GM04503 (cell line): ENCODE measurements at places on chromosomes 3 and 15.

DNA sequence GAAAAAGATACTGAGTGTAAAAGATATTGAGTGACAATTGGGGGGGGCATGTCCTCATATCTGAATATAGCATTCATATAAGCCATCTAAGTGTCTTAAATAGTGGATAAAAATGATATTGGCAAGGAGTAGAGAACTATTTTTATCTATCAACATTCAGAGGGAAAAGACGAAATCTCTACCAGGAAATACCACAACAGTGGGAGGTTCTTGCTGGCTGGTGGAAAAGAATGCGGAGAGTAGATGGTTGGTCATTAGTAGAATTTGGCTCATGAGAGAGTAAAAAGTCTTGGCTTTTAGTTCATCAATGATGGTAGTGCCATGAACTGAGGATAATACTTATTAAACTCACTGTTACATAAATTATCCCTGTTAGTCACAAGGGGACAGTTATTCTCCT, 4.8 kb upstream of the TCF12 start:
- peak; percentile 34 for DNase-seq

- no peak for DNase-seq
These were observed 28.7 kb downstream of the HDGFL3 start for GRCh38 chr15:83178869-83179325.

DNA sequence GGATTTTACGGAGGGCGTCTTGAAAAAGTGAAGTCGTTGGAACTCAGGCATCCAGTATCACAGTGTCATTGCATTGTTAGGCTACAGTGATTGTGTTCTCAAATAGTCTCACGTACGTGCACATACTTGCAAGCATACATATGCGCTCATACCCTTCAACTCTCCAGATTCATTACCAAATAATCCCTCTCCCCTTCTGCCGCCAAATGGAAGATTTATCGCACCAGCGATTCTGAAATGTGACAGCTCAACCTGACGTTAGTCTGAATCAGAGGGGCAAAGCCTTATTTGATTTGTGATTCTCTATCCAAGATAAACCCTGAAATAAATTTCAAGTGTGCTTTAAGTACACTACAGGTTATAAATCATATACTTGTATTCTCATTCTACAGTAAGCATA, 119.4 kb downstream of the GADL1 start:
- no peak for DNase-seq

DNA sequence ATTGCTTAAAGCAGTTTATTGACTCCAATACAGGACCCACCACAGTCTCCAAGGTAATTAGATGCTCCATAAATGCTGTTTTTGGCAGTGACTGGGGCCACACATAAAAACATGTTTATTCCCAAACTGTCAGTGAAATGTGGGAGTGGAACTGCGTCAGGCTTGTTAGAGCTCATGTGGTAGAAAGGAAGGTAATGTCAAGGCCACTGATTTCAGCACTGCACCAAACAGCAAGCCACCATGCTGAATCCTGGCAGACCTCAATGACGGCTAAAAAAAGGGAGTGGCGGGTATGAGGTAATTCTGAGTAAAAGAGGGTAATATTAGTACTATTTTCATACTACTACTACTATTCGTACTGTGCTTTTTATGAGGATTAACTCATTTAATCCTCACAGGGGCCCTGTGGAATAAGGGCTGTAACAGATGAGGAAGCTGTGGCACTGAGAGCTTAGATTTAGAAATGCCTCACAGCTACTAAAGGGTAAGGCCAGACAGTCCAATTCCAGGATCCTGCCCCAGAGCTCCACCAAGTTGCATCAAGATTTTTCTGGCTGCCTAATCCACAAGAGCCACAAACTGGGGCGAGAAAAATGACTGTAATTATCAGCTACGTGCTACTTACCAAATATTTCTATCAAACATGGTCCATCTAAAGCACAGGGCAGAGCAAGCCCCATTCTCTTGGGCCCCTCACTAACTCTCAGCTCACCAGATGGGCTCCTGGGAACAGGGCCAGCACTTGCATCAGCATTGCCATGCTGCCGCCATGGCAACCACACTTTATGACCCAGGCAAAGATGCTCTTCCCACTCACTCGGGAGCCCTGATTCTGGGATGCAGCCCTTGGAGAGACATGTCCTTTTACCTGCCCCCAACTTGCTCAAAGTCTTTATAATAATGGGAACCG, 83.6 kb upstream of the SPATA12 start:
- peak; percentile 32 for DNase-seq

GRCh38 chr3:13715167-13715954, 164.5 kb downstream of the WNT7A start:
- DNase-seq: no peak

- no peak for DNase-seq
These were observed 21.7 kb upstream of the TBC1D21 start for GRCh38 chr15:73851689-73852088.

- no peak for DNase-seq
These were observed 317.6 kb upstream of the TBL1XR1 start for GRCh38 chr3:177514611-177515499.

DNA sequence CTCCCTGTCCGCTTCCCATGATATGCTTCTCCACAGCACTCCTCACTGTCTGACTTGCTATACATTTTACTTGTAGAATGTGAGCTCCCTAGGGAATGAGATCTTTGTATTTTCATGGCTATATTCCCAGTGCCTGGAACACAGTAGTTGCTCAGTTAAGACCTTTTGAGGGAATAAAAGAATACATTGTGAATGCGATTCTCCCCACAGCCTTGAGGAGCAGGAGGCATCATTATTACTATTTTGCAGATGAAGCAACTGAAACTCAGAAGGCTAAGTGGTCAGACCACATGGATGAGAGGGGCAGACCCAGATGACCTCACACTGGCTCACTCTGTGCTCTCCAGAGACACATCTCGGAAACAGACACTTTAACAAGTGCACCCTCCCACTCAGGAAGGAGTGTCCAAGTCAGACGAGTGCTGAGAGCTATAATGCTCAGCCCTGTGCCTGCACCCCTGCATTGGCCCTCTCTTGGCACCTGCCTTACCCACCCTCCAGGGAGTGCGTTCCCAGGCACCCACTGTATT, 46.8 kb downstream of the SST start:
- no peak for DNase-seq

GRCh38 chr15:82933576-82933975, 18.9 kb downstream of the HOMER2 start:
- DNase-seq: no peak

DNA sequence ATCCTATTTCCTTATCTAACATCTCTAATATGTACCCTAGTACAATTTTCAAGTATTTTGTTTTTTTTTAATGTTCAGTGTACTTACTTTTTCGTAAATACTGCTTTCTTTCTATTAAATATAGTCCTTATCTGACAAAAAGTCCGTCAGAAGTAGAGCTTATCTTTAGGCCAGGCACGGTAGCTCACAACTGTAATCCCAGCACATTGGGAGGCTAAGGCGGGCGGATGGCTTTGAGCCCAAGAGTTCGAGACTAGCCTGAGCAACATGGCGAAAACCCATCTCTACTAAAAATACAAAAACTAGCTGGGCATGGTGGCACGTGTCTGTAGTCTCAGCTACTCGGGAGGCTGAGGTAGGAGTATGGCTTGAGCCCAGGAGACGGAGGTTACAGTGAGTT, 41.1 kb downstream of the USP3 start:
- DNase-seq: no peak

- no peak for DNase-seq
These were observed 29.7 kb upstream of the HHATL start for GRCh38 chr3:42732196-42732828.

DNA sequence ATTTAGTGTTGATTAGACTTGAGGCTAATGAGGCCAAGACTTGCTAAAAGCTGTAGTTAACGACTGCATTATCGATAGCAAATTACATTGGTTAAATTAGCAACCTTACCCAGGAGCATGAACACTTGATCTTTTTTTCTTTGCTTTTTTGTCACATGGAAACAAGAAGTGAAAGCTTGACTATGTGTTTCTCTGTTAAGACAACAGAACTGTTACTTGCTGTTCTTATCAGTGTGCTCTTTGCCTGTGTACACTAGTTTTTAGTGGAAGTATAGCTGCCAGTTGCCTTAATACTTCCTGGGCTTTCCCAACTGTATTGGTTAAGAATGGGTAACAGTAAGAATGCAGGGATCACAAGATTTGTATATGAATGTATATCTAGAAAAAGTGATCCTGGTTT, 625.5 kb downstream of the NAALADL2 start:
- no peak for DNase-seq

DNA sequence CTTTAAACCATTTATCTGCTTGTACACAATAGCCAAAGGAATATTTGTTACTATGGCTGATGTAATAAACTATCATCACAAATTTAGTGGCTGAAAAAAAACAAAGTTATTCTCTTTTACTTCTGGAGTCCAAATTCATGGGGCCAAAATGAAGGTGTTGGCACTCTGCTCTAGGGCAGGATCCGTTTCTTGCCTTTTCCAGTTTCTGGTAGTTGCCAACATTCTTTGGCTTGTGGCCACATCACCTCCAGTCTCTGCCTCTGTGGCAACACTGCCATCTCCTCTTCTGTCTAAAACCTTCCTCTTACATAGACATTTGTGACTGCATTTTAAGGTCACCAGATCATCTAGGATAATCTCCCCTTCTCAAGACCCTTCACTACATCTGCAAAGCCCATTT, 27.3 kb downstream of the NIT2 start:
- no peak for DNase-seq

- DNase-seq: no peak
These were observed 166.4 kb upstream of the PROK2 start for GRCh38 chr3:71951361-71951760.

- DNase-seq: no peak
These were observed 35.5 kb downstream of the CLSTN2 start for GRCh38 chr3:139970526-139970925.

- no peak for DNase-seq
These were observed 18.2 kb downstream of the COL8A1 start for GRCh38 chr3:99656624-99657023.
